ENCODE measurements at places on chromosomes 4 and X.

DNA sequence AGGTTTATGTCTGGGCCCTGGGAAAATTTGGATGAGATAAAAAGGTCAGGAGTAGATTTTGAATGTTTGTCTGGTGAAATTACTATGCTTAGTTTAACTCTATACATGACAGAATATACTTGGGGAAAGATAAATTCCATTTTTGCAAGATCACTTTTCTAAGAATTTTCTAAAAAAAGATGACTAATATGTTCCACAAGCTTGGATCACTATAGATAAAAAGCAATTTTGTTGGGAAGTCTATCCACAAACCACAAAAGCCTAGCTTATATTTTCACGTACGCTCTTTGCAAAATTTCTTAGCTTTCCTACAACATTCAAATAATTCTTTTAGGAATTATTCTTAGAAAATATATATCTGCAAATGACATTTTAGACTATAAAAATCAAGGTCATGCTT lies 20.6 kb upstream of the COQ2 start:
- DNase-seq: no peak

- no peak for DNase-seq
These were observed 102.2 kb downstream of the FRMPD4 start for GRCh38 chrX:12240491-12240890.

DNA sequence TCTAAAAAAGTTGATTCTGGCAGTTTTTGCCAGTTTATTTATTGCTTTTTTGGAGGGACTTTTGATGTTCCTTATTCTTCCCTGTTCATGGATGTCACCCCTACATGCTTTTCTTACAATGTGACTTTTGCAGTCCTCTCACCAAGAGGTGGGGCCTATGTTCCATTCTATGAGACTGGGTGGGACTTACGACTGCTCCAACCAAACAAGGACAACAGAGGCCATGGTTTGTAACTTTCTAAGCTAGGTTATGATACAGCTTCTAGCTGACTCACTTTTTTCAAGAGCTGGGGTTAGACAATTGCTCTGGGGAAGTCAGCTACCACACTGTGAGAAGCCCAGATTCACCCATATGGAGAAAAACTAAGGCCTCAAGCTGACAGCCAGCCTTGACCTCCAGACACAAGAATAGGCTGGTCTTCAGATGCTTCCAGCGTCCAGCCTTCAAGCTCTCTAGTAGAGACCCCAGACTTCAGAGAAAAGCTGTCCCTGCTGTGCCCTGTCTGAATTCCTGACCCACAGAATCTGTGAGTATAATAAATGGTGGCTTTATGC lies 39.5 kb downstream of the ENOPH1 start:
- DNase-seq: no peak

GRCh38 chr4:175440786-175441185 lies 371.3 kb downstream of the GPM6A start:
- no peak for DNase-seq

DNA sequence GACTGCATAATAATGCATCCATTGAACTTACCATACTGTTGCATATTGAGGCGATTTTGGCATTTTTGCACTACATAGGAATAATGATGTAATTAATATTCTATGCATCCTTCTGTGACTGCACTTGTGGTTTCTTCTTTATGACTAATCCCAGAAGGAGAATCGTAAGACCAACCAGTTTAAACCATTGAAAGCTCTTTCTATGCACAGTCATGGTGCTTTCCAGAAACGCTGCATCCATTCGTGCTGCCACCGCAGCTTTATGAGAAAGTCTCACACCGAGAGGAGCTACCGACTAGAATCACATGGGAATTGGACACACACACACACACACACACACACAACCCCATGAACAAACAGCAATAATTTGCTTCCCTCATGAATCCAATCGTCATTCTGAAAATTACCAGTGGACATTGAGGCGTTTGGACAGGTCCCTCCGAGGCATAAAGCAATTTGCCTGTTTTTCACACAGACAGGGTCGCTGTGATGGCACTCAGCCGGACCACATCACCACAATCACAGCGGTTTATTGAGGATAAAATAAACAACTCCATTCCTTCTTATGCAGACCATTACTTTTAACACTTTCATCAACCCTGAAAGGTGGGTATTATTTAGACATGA lies 64.2 kb downstream of the PACRGL start:
- DNase-seq: no peak

DNA sequence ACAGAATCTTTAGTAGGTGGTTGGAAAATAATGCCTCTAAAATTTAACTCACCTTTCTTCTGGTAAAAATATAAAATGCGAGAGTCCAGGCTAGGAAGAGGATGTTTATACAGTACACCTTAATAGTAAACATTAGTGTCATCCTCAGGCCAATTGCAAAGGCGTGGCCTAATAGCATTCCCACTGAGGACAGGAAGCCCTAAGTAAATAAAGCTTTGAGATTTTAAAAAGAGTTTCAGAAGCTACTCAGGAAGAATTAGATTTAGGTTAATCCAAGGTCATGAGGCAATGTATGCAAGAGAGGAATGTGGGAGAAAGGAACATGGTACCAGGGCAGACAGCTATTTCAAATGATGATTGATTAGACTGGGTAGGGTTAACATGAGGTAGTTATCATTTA lies 49.5 kb downstream of the RPGR start:
- DNase-seq: no peak

- DNase-seq: no peak
These were observed 551.5 kb upstream of the PITX2 start for GRCh38 chr4:111174331-111174730.

DNA sequence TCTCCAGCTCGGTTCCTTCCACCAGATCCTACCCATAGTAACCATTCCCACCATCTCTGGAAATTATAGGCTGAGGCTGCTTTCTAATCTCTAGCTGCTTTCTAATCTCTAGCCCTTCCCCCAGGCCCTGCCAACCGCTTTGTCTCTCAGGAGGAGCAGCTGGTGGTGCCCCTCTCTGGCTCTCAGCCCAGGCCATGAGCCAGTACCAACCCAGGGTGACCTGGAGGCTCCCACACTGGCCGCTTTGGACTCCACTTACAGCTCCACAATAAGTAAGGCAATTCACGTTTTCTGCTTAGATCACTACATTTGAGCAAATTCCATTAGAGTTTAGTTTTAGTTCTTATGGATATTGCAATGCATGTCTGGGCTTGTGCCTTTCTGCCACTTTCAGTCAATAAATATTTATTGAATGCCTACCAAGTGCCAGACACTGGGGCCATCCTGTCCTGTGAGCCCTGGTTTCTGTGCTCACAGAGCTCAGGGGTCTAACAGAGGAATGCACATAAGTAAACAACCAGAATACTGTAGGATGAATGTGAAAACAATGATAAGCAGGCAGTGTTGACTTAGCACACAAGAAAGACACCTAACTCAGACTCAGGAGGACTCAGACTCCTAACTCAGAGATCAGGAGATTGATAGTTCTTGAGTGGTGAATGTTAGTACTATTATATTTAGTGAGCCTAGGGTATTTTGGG lies 38.9 kb downstream of the SMC1A start:
- DNase-seq: no peak

DNA sequence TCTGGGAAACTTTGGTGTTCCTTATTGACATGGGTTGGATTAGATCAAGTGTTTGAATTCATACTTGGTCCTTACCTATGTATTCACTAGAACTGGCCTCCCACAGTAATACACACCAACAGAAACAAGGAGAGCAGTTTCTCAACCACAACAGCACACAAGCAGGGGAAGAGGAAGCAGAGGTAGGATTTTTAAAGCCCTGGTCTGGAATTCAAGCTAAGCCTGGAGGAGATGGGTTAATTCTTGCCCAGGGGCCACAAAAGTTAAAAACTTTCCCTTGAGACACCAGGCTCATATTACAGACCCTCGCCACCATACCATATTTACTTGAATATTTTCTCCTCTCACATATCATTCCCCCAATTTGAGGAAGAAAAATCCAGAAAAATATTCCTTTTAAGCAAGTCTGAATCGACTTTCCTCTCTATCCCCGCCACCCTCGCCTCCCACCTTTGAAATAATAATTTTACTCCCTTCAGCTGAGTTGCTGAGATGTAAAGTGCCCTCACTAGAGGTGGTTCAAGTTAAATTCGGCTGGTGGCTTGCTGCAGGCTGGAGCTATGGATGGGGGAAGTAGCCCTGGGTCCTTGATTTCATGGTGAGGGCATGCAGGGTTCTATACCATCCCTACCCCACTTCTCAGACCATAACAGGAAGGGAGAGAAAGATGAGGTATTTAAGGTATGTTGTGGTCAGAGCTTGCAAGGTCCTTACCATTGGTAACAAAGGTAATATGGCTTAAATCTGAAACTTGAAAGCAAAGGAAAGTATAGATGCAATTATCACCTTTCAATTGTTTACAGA lies 440.2 kb downstream of the INPP4B start:
- no peak for DNase-seq
